ENCODE measurements at places on chromosomes 7 and 10. TPM values are rescaled to one million over a fixed set of nuclear protein-coding genes. Genes with fewer than 3 reads are reported as not detected.

LGI1 gene
- total RNA-seq: 22.6 TPM

PSTK gene
- total RNA-seq: 5.8 TPM

IFIT2 gene
- 0.12 TPM for total RNA-seq

FAM241B gene
- total RNA-seq: 11.6 TPM

LIPK gene
- not detected for total RNA-seq

DNA sequence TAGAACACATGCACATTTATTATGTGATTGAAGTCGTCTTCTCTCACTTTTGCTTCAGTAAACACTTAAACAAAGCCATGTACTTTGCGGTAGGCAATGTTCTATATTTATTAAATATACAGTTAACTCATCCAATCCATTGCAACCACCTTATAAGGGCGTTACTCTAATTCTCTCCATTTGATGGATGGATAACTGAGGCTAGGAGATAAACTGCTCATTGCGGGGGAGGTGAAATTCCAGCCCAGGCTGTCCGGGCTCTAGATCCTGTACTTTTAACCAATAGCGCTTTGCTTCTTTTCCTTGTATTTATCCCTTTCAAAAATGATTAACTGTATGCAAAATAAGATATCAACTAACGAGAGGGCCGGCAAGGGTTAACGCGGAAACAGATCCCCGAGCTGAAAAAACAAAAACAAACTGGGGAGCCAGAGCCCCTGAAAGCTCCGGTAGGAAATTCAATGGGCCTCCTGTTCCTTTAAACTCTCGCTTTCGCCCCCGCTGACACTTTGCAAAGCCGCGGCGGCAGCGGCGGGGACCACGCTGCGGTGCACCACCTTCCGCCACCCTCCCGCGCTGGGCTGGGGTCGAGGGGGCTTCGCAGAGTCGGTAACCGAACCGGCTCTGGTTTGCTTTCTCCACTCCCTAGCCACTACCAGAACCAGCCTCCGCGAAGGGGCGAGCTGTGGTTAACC is 1.0 kb upstream of the PLXDC2 start:
- no peak overlapping the region for H3K27ac ChIP-seq
- H3K4me1 ChIP-seq: peaks cover 25% of the 10 kb centered on the region
- peak; percentile 39 for DNase-seq
- H3K27me3 ChIP-seq: peaks cover 73% of the 10 kb centered on the region
- H3K36me3 ChIP-seq: no peaks in the 10 kb centered on the region

DNA sequence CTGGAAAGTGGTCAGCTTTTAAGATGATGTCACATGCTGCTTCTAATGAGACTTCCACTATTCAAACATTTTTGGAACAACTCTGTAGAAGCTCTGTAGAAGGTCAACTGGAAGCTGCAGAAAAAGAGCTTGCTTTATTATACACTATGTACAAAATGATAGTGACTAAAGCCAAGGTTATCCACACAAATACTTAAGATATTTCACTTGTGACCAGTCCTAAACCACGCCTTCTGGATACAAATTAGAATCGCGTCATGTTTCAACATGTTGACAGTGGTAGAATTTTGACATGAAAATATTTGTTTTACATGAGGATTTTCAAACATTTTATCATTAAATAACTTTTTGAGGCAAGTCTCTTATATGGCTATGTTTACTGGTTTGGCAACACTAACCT is 499.6 kb upstream of the PHF14 start:
- H3K4me3 ChIP-seq: no peak overlapping the region
- no peaks in the 10 kb centered on the region for H3K4me1 ChIP-seq
- H3K27ac ChIP-seq: no peak overlapping the region
- H3K36me3 ChIP-seq: no peaks in the 10 kb centered on the region

NPFFR1 gene
- not detected for total RNA-seq

GRCh38 chr10:99533496-99534449 is 1.0 kb downstream of the NKX2-3 start:
- H3K4me1 ChIP-seq: peaks cover 43% of the 10 kb centered on the region
- H3K36me3 ChIP-seq: peaks cover 11% of the 10 kb centered on the region
- H3K27ac ChIP-seq: no peak overlapping the region
- no peak for DNase-seq

- H3K27ac ChIP-seq: no peak overlapping the region
- no peaks in the 10 kb centered on the region for H3K36me3 ChIP-seq
- no peak for DNase-seq
- no peak overlapping the region for H3K4me3 ChIP-seq
These were observed 15.5 kb downstream of the ELMO1 start for GRCh38 chr7:37433166-37433565.

DNA sequence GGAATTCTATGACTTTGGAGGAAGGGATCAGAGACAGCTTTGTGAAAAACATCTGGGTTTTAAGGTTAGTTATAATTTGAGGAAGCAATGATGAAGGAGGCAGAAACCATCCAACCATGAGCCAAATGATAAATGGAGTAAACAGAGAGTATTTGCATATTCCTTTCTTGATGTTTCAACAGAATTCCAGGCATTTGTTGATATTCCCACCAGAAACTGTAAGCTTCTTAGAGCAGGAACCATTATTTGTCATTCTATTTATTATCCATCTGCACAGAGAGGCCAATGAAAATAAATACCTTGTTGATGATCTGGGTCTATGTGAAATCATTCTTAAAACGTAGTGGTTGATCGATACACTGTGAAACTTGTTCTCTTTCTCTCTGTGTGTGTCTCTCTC is 715.3 kb downstream of the INHBA start:
- H3K27ac ChIP-seq: no peak overlapping the region
- no peaks in the 10 kb centered on the region for H3K4me1 ChIP-seq
- peaks cover under 1% of the 10 kb centered on the region for H3K27me3 ChIP-seq
- DNase-seq: no peak
- no peaks in the 10 kb centered on the region for H3K36me3 ChIP-seq

ABCB1 gene
- total RNA-seq: 6.1 TPM

NEURL1 gene
- total RNA-seq: 1.8 TPM

DNA sequence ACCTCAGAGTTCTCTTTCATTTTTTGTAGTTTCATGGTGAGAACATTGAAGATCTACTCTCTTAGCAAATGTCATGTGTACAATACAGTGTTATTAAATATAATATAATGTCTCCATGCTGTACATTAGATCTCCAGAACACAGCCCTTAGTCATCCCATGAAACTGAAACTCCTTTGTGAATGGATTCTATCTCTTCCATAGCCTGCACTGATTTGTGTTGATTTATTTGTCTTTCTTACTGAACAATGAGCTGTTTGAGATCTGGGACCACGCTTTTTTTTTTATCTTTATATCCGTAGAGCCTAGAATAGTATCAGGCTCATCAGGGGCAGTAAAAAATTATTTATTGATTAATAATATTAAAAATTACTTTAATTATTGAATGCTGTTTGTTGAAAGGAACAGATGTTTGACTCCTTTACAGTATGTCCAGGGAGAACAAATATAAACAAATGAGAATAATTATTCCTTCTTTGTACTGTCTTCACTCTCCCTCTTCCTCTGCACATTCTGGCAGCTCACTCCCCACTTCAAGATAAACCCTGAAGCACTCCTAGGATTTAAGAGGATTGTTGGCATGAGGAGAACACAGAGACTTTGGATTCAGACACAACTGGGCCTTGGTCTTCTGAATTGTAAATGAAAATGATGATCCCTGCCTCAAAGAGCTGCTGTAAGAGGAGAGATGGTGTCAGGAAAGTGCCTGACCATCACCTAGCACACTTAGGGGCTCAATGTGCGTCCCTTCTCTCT is 81.6 kb upstream of the MSRB2 start:
- no peaks in the 10 kb centered on the region for H3K36me3 ChIP-seq
- H3K27ac ChIP-seq: peak overlapping the region; percentile 89
- no peaks in the 10 kb centered on the region for H3K27me3 ChIP-seq
- DNase-seq: no peak

DNA sequence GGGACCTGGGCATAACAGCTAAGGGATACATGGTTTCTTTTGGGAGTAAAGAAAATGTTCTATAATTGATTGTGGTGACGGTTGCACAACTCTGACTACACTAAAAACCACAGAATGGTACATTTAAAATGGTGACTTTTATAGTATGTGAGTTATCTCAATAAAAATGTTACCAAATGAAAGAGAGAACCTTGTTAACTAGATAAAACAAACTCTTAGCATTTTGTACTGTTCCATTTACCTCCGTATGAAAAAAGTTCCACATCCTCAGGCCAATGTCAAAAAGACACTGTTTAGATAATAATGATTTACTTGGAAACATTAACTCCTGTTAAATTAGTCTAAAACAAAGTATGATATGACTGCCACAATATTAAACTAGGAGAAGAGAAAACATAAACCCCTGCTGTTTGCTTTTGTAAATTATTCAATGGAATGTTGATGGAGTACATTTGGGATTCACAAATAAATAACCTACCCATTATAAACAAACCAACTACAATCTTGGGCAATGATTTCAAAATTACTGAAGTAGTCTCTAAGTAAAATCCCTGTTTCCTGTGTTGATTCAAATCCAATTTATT is 60.7 kb downstream of the SMURF1 start:
- no peaks in the 10 kb centered on the region for H3K27me3 ChIP-seq
- H3K27ac ChIP-seq: no peak overlapping the region
- no peak for DNase-seq
- no peak overlapping the region for H3K4me3 ChIP-seq
- H3K4me1 ChIP-seq: peaks cover 42% of the 10 kb centered on the region
- peaks cover 18% of the 10 kb centered on the region for H3K36me3 ChIP-seq

DNA sequence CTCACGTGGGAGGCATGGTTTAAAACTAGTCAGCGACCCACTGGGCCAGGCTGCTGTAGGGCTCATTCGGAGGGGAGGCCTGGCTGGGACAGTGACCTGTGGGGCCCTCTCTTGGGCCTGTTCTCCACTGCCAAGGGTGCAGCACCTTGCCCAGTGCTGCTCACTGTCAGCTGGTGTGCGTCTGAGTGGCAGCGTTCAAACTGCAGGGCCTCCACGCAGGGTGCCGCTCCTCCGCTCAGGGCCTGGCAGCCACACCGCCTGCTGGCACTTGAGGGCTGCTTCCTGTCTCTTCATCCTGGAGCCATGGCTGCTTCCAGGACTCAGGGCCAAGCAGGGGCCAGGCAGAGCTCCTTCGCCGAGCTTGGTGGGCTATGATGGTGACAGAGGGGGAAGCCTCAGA is 18.3 kb downstream of the ADAMTS14 start:
- H3K27me3 ChIP-seq: peaks cover 6% of the 10 kb centered on the region
- peaks cover 13% of the 10 kb centered on the region for H3K4me1 ChIP-seq
- H3K27ac ChIP-seq: no peak overlapping the region
- no peak for DNase-seq

DNA sequence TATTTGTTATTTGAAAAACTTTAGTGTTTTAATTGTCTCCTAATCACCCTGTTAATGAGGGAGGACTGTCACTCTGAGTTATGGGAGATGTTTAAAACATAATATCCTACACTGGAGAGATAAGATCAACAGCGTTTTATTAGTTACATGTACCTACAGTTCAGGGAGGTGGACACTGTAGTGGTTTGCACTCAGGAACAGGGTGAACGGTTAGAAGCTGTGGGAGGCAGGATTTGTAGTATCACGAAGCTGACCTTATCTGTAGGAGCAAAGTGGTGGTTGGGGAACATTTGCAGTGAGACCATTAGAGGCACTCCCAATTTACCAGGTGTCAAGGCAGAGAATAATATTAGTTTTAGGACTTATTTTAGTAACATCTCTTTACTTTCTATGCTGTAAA is 193.3 kb upstream of the KCND2 start:
- no peaks in the 10 kb centered on the region for H3K27me3 ChIP-seq
- no peak overlapping the region for H3K4me3 ChIP-seq
- no peaks in the 10 kb centered on the region for H3K36me3 ChIP-seq
- no peaks in the 10 kb centered on the region for H3K4me1 ChIP-seq

PHKG1 gene
- total RNA-seq: 1.7 TPM

DNA sequence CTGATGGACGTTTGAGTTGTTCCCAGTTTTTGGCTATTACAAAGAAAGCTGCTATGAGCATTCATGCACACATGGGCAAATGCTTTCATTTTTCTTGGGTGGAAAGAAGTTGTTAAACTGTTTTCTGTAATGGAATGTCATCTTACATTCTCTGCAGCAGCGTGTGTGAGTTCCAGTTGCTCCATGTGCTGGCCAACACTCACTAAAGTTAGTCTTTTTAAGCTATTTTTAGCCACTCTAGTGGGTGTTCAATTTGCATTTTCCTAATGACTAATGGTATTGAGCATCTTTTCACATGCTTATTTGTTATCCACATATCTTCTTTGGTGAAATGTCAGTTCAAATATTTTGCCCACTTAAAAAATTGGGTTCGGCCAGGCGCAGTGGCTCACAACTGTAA is 82.8 kb upstream of the COL13A1 start:
- H3K4me1 ChIP-seq: peaks cover 3% of the 10 kb centered on the region
- no peak overlapping the region for H3K27ac ChIP-seq
- no peak for DNase-seq
- no peaks in the 10 kb centered on the region for H3K36me3 ChIP-seq
- no peaks in the 10 kb centered on the region for H3K27me3 ChIP-seq

POU6F2 gene
- total RNA-seq: 7.6 TPM

SKAP2 gene
- total RNA-seq: 3.2 TPM

- no peak for DNase-seq
- H3K4me3 ChIP-seq: no peak overlapping the region
- H3K27me3 ChIP-seq: no peaks in the 10 kb centered on the region
- H3K4me1 ChIP-seq: peaks cover 11% of the 10 kb centered on the region
These were observed 115.2 kb downstream of the RGS10 start for GRCh38 chr10:119427263-119427864.

DNA sequence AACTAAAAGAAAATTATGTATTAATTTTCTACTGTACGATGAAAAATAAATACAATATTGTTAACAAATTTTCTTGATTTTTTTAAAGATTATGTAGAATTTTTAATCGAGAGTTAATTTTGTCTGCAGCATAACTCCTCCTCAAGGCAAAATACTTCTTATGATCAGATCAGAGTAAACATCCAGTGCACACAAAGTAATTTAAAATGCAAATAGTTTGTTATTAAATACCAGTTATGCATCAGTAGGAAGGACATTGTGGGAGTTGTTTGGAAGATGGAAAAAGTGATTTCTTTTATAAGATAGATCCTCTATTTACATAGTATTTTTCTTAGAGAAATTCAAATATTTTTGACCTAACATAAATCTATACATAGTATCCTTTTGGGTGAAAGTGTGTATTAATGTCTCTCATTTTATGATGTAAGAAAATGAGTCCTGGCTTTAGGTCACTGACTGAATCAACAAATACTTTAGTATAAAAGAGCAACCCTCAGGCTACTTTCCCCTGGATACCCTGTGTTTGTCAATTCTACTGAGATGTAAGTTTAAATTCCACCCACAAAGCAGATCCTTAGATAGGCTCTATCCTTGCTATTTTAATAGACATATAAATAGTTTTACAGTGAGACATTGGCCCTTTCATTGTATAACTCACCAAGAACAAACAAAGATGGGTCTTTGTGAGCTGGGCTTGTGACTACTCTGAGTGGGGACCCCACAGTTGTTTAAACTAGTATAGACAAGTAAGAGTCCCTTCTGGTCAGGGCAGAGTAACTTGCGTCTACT is 1133.7 kb downstream of the GATA3 start:
- no peak overlapping the region for H3K27ac ChIP-seq
- no peak for DNase-seq
- no peaks in the 10 kb centered on the region for H3K36me3 ChIP-seq
- H3K27me3 ChIP-seq: peaks cover 50% of the 10 kb centered on the region
- no peaks in the 10 kb centered on the region for H3K4me1 ChIP-seq
